ENCODE measurements at places on chromosomes 1 and 21. TPM values are rescaled to one million over a fixed set of nuclear protein-coding genes. Genes with fewer than 3 reads are reported as not detected.

GRCh38 chr1:215256936-215257679 is 174.6 kb downstream of the KCNK2 start:
- H3K36me3 ChIP-seq = no peaks in the 10 kb centered on the region
- no peaks in the 10 kb centered on the region for H3K27me3 ChIP-seq
- H3K27ac ChIP-seq = no peak overlapping the region
- no peaks in the 10 kb centered on the region for H3K4me1 ChIP-seq

DNA sequence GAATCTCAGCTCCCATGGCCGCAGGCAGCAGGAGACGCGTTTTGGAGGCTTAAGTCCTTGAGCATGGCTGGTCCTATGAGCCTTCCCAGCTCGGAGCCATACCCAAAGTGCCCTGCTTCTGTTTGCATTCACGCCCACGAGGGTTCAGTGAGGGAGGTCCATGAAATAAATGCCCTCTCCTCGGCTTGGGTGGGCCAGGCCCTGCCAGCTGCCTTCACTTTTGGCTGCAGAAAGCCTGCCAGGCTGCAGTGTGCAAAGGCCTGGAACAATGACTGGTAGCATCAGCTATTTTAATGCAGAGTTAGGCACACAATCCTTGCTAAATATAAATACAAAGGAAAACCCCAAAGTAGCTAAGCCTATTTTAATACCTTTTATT is 49.4 kb downstream of the H3-3A start:
- peaks cover 24% of the 10 kb centered on the region for H3K4me1 ChIP-seq
- no peaks in the 10 kb centered on the region for H3K36me3 ChIP-seq
- no peak for DNase-seq
- no peaks in the 10 kb centered on the region for H3K27me3 ChIP-seq

OR2T33 gene
- not detected for polyA plus RNA-seq

GNB1 gene
- 267 TPM for polyA plus RNA-seq

DNA sequence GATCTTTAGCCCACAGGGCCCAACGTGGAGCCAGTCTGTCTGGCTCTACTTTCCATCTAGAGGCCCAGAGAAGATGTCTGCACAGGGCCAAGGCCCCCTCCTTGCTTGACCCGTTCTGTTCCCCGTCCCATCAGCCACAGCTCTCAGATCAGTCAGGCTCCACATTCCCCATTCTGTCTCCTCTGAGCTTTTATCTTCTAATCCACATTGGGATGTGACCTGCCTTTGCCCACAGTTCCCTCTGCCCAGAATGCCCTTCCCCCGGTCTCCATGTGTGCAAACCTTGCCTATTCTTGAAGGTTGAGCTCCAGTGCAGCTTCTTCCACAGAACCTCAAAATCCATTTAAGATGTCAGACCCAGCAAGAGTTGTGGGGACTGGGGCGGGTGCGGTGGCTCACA is 53.3 kb upstream of the WASF2 start:
- peak overlapping the region; percentile 14 for H3K27ac ChIP-seq
- no peaks in the 10 kb centered on the region for H3K36me3 ChIP-seq
- DNase-seq = no peak

SPRR2G gene
- not detected for polyA plus RNA-seq

GRCh38 chr1:17059391-17060305 is 5.8 kb upstream of the SDHB start:
- peak; percentile 62 for DNase-seq
- no peak overlapping the region for H3K4me3 ChIP-seq
- no peaks in the 10 kb centered on the region for H3K36me3 ChIP-seq
- H3K4me1 ChIP-seq = no peaks in the 10 kb centered on the region

- H3K27me3 ChIP-seq = peaks cover 27% of the 10 kb centered on the region
- H3K4me3 ChIP-seq = no peak overlapping the region
- no peaks in the 10 kb centered on the region for H3K4me1 ChIP-seq
- H3K27ac ChIP-seq = no peak overlapping the region
- no peak for DNase-seq
- peaks cover 3% of the 10 kb centered on the region for H3K36me3 ChIP-seq
Measured at GRCh38 chr1:29332204-29332603, 95.9 kb downstream of the PTPRU start.

- H3K36me3 ChIP-seq = no peaks in the 10 kb centered on the region
- H3K27me3 ChIP-seq = peaks cover 20% of the 10 kb centered on the region
- DNase-seq = no peak
- H3K4me1 ChIP-seq = no peaks in the 10 kb centered on the region
- no peak overlapping the region for H3K4me3 ChIP-seq
- H3K27ac ChIP-seq = no peak overlapping the region
Measured at GRCh38 chr1:204928671-204929486, 58.2 kb downstream of the NFASC start.

DNA sequence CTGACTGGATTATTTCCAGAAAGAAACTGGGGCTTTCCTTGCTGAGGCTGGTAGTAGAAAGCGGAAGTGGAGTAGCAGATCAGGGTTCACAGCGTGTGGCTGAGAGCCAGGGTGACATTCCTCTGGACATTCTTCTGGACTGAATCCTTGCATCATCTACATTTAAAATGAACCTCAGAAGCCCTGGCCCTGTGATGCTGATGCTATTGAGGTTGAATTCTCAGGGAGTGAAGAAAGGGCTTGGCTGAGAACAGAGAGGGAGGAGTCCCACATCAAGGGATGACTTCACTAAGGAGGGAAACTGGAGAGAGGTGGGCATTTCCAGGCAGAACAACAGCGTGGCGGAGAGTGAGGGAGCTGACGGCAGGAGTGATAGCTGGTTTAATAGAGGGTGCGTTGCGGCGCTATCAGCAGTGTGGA is 102.3 kb upstream of the LMO4 start:
- no peak overlapping the region for H3K4me3 ChIP-seq
- H3K27ac ChIP-seq = no peak overlapping the region
- no peaks in the 10 kb centered on the region for H3K36me3 ChIP-seq

SYT14 gene
- 0.20 TPM for polyA plus RNA-seq

DNA sequence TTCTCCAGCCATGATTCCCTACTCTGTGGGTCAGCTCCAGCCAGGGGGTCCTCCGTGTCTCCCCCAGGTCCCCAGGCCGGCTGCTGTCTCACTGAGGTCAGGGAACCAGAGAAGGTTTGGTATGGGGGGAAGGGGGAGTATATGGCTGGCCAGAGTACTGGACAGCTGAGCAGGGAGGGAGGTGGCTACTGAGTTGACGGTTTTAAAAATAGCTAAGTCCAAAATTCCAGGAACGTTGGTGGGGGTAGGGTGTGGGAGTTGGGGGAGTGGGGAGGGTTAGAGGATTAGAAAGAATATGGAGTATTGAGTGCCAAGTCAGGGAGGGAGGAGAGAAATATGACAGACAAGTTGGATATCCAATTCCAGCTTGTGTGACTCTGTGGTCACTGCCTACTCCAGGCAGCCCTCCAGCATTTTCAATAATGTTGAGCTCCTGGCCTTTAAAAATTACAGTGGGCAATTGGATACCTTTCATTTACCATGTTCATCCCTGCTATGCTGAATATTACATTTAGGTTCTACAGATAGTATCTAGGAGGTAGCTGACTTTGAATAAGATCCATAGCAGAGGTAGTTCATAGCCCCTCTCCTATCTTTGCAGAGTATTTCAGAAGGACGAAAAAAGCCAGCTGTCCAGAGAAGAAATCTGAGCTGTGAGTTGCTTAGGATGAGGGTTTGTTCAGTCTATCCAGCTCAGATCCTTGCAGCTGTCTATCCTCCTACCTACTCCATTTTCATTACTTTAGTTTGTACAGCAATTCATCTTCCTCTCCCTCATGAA is at the start of gene HJV:
TSS of gene HJV (minus strand) at position 114 of the 781 bp plus-strand sequence. CDS start 1,504 bp downstream, outside the sequence.
- no peak within 1 kb of the TSS for H3K27ac ChIP-seq
- no peaks in the 10 kb centered on the region for H3K4me1 ChIP-seq
- DNase-seq = no peak
- peaks cover 17% of the 10 kb centered on the region for H3K27me3 ChIP-seq
- H3K4me3 ChIP-seq = no peak within 1 kb of the TSS

DNA sequence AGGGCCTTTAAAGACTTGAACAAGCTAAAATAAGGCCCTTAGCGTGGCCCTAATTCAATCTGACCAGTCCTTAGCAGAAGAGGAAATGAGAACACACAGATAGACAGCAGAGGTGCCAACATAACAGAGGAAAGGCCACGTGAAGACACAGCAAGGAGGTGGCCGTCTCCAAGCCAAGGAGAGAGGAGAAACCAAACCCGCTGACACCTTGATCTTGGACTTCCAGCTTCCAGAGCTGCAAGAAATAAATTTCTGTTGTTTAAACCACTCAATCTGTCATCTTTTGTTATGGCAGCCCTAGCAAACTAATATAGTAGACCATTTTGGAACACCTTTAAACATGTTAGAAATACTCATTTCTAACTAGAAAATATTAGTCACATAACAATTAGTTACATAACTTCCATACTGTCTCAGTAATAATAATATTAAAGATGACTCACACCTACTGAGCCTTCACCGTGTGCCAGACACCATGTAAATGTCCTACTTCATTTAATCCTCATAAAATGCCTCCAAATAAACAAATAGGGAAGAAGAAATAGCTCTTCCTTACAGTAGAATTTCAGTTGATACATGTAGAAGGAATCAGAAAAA is 47.9 kb downstream of the S1PR1 start:
- peaks cover 6% of the 10 kb centered on the region for H3K27me3 ChIP-seq
- DNase-seq = no peak
- H3K36me3 ChIP-seq = no peaks in the 10 kb centered on the region
- H3K4me1 ChIP-seq = no peaks in the 10 kb centered on the region
- no peak overlapping the region for H3K4me3 ChIP-seq

DNA sequence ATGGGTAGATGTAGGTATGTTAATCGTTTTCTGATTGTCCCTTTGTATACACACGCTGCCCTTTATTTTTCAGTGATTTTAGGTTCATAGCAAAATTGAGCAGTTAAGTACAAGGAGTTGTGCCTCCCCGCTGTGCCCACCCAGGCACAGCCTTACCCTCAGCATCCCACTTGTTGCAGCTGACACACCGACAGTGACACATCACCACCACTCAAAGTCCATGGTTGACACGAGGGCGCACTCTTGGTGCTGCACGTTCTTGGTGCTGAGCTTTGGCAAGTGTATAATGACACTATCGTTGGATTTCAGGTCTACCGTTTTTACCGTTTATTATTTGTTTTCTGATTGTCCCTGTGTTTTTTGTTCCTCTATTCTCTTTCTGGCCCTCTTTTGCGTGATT is 15.6 kb downstream of the C1orf159 start:
- H3K27ac ChIP-seq = no peak overlapping the region
- H3K36me3 ChIP-seq = no peaks in the 10 kb centered on the region
- no peak for DNase-seq
- no peaks in the 10 kb centered on the region for H3K4me1 ChIP-seq
- no peaks in the 10 kb centered on the region for H3K27me3 ChIP-seq

DNA sequence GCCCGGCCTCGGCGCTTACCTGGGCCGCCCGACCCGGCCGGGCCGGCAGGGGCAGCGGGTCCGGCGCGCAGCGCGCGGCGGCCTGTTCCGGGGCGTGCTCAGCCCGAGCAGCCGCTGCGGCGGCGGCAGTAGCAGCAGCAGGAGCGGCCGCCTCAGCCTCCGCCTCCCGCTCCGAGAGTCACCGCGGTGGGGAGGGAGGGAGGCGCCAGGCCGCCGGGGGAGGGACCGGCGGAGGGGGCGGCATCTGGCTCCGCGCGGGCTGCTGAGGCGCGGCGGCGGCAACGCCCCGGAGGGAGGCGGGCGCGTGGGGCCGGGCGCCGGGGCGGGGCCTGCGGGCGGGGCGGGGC is at the start of gene CTNNBIP1:
TSS of gene CTNNBIP1 (minus strand) at position 194 of the 347 bp plus-strand sequence. CDS start 38,205 bp downstream, outside the sequence.
- H3K4me1 ChIP-seq = peaks cover 13% of the 10 kb centered on the region
- H3K36me3 ChIP-seq = no peaks in the 10 kb centered on the region
- H3K27me3 ChIP-seq = no peaks in the 10 kb centered on the region
- peak within 1 kb of the TSS; percentile 94 for H3K27ac ChIP-seq
- DNase-seq = no peak
- peak within 1 kb of the TSS; percentile 73 for H3K4me3 ChIP-seq

GRCh38 chr1:77036560-77036959 is 169.3 kb downstream of the ST6GALNAC5 start:
- H3K27ac ChIP-seq = no peak overlapping the region
- DNase-seq = no peak
- no peak overlapping the region for H3K4me3 ChIP-seq
- no peaks in the 10 kb centered on the region for H3K36me3 ChIP-seq

MARK1 gene
- 9.7 TPM for polyA plus RNA-seq

GRCh38 chr1:247417831-247418230 is 1.9 kb downstream of the NLRP3 start:
- no peaks in the 10 kb centered on the region for H3K4me1 ChIP-seq
- H3K27me3 ChIP-seq = no peaks in the 10 kb centered on the region
- H3K4me3 ChIP-seq = no peak overlapping the region
- H3K27ac ChIP-seq = peak overlapping the region; percentile 82

GRCh38 chr1:201476670-201477344 is 7.8 kb upstream of the PHLDA3 start:
- no peaks in the 10 kb centered on the region for H3K36me3 ChIP-seq
- H3K27ac ChIP-seq = no peak overlapping the region
- no peak for DNase-seq
- H3K27me3 ChIP-seq = no peaks in the 10 kb centered on the region
- no peak overlapping the region for H3K4me3 ChIP-seq

SRRM1 gene
- 213 TPM for polyA plus RNA-seq

GRCh38 chr1:226553924-226554282 is 5.3 kb downstream of the STUM start:
- peaks cover 8% of the 10 kb centered on the region for H3K27me3 ChIP-seq
- peaks cover 14% of the 10 kb centered on the region for H3K4me1 ChIP-seq
- no peaks in the 10 kb centered on the region for H3K36me3 ChIP-seq
- DNase-seq = no peak
- H3K27ac ChIP-seq = no peak overlapping the region
- no peak overlapping the region for H3K4me3 ChIP-seq

GJA4 gene
- 25.1 TPM for polyA plus RNA-seq

GRCh38 chr1:214402613-214403083 is 121.7 kb downstream of the SMYD2 start:
- no peak overlapping the region for H3K27ac ChIP-seq
- H3K27me3 ChIP-seq = no peaks in the 10 kb centered on the region
- DNase-seq = no peak
- no peak overlapping the region for H3K4me3 ChIP-seq
- no peaks in the 10 kb centered on the region for H3K36me3 ChIP-seq

DNA sequence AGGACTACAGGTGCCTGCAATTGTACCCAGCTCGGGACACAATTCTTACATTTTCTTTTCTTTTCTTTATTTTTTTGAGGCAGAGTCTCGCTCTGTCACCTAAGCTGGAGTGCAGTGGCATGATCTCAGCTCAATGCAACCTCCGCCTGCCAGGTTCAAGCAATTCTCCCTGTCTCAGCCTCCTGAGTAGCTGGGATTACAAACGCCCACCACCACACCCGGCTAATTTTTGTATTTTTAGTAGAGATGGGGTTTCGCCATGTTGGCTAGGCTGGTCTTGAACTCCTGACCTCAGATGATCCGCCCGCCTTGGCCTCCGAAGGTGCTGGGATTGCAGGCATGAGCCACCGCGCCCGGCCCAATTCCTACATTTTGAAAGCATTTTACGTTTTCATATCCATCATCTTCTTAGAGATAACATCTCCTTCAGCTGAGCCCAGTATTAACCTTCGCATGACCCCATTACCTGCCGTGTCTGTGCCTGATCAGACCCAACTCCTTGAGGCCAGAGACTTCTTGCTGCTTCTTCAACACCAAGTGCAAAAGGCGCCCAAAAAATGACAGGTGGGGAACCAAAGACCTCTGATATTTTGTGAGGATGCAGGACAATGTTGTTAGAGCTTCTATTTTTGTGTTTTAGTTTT is 2.8 kb upstream of the ADAMTSL4 start:
- H3K27me3 ChIP-seq = no peaks in the 10 kb centered on the region
- no peak overlapping the region for H3K4me3 ChIP-seq
- H3K27ac ChIP-seq = no peak overlapping the region
- H3K36me3 ChIP-seq = no peaks in the 10 kb centered on the region
- no peak for DNase-seq

- no peak overlapping the region for H3K27ac ChIP-seq
- no peak overlapping the region for H3K4me3 ChIP-seq
- H3K4me1 ChIP-seq = no peaks in the 10 kb centered on the region
- no peaks in the 10 kb centered on the region for H3K27me3 ChIP-seq
- H3K36me3 ChIP-seq = no peaks in the 10 kb centered on the region
Measured at GRCh38 chr1:172918478-172918877, 132.3 kb downstream of the TNFSF18 start.

IGSF9 gene
- 14.8 TPM for polyA plus RNA-seq
